ENCODE measurements at places on chromosomes 6 and 20.

DNA sequence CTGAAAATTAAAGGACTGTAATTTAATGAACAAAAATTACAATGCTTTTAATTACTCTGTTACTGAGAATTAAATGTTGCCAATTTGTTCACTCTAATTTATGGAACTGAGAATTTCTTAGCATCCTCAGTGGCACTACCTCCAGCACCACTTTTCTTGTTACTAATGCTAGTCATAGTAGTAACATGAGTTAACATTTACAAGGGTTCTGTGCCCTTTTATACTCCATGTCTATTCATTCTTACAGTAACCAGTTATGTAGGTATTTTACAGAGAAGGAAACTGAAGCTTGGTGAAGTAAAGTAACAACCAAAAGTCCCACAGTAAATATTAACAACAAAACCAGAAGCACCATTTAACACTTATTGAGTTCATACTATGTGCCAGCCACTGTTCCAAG, 34.3 kb downstream of the RARS2 start:
- DNase-seq = no peak

DNA sequence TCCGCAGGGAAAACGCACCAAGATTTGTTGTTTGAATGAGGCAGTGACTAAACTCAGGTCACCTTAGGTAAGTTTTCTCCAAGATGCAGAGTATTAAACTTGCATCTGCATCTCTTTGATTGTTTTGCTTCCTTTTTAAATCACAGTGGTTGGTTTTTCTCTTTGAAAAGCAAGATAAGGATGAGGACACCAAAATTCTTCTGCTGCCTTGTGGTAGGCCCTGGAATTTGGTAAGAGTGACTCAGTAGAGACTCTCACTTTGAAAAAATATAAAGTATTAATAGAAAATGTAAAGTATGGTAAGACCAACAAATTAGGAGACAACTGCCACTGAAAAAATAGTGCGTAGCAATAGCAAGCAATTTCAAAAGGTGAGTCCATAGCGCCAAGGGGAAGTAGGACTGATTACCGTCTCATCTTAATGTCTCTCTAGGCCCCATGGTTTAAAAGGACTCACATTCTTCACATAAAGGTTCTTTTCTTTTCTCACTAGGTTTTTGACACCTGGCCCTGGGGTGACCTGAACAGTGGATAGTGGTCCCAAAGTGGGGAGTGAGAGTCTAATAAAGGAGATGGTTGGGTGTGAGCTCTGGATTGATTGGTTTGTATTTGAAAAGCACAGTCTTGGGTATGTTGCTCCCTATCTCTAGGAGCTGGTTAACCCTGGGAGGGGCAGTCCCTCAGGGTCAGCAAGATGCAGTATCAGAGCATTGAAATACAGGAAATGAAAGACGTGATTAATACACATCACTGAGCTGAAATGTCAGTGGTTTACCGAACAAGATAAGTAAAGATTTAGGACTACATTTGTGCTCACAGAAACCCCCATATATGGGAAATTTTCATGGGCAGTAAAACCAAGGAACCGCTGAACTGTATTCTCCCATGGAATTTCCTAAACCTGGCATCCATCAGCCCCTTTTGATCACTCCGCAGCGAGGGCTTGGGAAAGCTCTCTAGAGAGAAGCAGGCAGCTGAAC, 221.2 kb downstream of the SLC24A3 start:
- DNase-seq = no peak

GRCh38 chr6:148261470-148261869, 81.2 kb upstream of the SASH1 start:
- no peak for DNase-seq

GRCh38 chr20:15098351-15098750, 760.9 kb upstream of the FLRT3 start:
- no peak for DNase-seq

DNA sequence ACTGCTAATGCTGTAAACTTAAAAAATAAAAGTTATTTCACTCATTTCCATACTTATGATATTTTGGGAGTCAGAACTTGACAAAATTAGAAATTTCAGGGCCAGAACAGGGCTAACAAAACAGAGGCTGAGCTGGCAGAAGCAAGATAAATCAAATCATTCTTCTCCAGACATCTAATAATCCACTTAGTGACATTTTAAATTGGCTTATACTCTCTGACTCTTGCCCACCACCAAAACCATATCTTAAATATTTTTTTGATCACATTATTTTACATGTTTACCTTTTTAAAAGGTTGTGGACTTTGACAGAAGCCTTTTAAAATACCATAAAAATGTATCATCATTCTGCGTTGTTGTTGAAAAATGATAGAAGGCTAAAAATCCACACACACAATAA, 116.5 kb downstream of the LMBRD1 start:
- no peak for DNase-seq

GRCh38 chr20:21510414-21511384, 3.2 kb downstream of the NKX2-2 start:
- DNase-seq = no peak

Data from CD8-positive, alpha-beta T cell (primary cell).